Fibroblast of skin of scalp (primary cell): ENCODE measurements at places on chromosomes 5 and 9.

DNA sequence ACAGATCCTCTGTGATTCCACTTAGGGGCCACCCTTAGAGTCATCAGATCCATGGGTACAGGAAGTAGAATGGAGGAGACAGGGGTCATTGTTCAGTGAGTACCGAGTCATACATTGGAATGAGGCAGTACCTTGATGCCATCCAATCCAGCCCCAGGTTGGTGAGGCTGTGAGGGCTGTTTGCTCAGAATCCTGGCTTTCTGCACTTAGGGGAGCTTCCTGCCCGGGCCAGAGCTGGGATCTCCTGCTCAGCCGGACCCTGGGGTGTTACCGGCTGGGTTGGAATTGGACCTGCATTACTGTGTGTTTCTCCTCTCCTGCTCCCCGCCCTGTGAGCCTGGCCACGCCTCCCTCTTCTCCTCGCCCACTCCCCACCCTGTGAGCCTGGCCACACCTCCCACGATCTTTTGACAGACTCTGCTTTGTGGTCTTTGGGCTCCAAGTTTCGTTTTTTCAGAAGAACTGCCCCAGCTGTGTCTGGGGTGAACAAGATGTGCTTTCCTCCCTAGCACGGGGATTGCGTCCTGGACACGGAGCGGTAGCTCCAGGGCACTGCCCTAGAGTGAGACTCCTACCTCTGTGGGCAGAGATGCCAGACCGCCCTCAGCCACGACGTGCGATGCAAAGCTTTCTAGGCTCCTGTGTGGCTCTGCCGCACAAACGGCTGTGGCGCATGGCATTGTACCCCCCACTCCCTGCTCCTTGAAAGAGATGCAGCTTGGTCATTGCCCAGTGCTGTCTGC lies 15.4 kb downstream of the TRAF2 start:
- no peak for DNase-seq

DNA sequence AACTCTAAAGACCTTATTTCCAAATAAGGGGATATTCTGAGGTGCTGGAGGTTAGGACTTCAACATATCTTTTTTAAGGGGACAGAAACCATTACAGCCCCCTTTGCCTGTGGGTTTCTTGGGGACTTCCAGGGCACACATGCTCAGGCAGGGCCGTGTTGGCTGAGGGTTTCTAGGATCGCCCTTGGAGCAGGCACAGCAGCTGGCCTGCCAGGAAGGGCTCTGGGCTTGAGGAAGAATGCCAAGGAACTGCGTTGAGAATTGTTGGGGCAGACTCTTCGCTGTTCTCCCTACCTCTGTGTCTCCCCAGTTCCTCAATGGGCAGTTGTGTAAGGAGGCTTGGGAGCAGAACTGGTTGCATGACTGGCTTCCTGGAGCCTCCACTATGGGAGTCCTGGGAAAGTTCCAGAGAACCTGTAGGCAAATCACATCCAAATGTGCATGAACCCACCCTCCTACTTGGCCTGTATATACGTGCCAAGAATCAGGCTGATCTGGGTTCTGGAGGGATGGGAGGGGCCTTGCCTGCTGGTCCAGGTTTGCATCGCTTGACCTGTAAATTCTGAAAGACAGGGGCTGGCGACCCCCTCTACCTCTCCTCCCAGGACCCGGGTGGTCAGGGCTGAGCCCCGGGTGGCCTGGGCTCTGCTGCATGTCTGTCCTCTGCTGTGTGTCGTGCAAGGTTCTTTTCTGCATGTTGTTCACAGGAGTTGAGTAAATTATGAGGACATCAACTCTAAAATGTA lies 65.5 kb downstream of the HSPA4 start:
- no peak for DNase-seq

DNA sequence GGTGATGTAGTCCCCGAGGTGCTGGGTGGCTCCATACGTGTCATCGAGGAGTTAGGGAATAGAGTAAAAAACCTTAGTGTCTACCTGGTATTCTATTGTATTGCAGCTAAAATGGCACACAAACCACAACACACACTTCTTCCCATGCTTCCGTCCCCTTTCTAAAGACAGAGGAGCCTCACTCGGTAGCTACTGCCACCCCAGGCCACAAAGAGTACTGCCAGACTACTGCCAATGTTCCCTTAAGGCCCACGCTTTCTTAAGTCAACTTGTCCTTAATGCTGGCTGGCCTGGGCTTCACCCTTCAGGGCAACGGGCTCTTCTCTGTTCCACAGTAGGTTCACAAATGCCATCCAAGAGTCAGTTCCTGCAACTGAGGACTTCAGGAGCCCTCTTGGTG lies 673.0 kb downstream of the ELAVL2 start:
- no peak for DNase-seq

- no peak for DNase-seq
Measured at GRCh38 chr9:35755071-35755470, 995 bp upstream of the MSMP start.

- DNase-seq = no peak
Measured at GRCh38 chr5:122258241-122258640, 53.8 kb upstream of the SNCAIP start.

DNA sequence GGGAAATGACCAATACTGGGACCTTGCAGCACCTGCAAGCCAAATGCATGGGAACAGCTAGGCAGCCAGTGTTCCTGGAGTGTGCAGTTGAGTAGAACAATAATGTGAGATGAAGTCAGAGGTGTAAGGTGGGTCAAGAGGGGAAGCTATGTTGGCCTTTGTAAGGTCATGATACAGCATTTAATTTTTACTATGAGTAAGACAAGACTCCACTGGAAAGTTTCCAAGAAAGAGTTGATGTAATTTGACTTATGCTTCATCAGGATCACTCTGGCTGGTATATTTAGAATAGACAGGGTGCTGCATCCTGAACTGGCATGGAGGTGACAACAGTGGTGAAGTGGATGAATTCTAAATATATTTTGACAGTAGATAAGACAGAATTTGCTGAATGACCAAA lies 744.8 kb downstream of the KCTD16 start:
- no peak for DNase-seq

- no peak for DNase-seq
Measured at GRCh38 chr5:10528827-10529226, 35.0 kb upstream of the ANKRD33B start.

- no peak for DNase-seq
Measured at GRCh38 chr9:18422296-18423036, 51.5 kb upstream of the ADAMTSL1 start.

- DNase-seq = no peak
Measured at GRCh38 chr5:87581661-87582060, 168.9 kb upstream of the CCNH start.

DNA sequence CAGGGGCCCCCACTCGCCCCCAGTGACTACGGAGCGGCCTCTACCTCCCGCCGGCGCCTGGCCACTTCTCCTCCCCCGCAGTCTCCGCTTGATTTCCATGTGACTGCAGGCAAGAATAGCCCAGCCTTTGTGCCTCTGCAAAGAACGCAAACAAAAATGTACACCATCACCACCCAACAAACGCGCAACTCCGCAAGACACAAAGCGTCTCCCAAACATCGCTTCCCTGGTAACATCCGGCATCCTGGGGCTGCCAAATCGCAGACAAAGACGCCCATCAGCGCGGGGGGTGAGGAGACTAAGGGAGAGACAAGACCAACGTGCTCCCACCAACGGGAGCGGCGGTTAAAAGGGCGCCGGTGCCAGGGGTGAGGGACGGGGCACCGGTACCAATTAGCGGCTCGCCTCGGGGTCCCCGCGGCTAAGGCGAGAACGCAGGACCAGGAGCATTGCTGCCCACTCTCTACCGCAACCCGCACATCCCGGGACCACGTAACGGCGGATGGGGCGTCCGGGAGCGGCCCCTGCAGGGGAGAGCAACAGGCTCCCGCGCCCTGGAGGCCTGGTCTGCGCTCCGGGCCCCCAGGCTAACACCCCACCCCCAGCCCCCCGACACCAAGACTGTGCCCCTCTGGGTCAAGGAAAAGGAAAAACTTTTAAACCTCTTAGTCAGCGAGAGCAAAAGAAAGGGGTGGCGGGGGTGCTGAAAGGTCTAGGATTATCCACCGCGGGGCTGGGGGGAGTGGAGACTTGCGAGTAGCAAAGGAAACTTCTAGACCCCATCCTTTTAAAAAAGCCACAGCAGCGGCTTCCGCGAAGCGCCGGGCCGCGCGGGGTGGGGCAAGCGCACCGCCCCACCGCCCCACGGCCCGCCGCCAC lies 885 bp downstream of the MPDZ start:
- peak; percentile 71 for DNase-seq

- DNase-seq = peak; percentile 14
Measured at GRCh38 chr5:111345731-111346130, 121.5 kb downstream of the CAMK4 start.

DNA sequence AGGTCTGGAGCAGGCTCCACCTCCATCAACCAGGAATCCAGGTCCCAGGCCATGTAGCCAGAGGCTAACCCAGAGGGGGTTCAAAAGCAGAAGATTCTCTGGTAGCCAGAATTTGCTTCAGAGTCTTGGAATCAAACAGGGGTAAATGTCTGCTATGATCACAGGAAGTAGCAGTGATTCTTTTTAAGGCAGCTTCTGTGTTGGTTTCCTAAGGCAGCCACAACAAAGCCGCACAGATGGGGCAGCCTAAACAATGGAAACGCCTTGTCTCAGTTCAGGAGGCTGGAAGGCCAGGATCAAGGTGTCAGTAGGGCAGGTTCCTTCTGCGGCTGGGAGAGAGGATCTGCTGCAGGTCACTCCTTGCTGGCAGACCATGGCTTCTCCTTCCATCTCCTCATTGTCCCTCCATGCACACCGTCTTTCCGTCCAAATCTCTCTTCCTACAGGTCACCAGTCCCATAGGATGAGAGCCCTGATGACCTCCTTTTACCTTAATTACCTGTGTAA lies 167.3 kb downstream of the ROR2 start:
- no peak for DNase-seq
